Hypothalamus (tissue), 51 donors: ENCODE measurements at places on chromosomes 16 and 17.

DNA sequence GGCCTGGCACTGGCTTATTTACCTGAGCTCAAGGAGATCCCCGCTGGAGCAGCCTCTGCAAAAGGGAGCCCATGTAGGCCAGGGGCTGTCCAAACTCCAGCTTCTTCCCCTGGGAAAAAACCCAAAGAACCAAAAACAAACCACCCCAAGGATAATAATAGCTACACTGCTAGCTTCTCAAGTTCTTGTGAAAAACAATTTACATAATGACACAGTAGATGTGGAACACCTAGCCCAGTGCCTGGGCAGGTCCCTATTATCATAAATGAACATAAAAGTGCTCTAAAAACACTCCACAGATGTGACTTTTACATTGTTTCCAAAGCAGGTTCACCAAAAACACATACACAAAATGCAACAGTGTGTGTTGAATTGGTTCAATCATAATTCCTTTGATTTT, 27.3 kb downstream of the CENPV start:
- DNase-seq: no peak

GRCh38 chr17:12085076-12085949, 64.6 kb downstream of the MAP2K4 start:
- no peak for DNase-seq

DNA sequence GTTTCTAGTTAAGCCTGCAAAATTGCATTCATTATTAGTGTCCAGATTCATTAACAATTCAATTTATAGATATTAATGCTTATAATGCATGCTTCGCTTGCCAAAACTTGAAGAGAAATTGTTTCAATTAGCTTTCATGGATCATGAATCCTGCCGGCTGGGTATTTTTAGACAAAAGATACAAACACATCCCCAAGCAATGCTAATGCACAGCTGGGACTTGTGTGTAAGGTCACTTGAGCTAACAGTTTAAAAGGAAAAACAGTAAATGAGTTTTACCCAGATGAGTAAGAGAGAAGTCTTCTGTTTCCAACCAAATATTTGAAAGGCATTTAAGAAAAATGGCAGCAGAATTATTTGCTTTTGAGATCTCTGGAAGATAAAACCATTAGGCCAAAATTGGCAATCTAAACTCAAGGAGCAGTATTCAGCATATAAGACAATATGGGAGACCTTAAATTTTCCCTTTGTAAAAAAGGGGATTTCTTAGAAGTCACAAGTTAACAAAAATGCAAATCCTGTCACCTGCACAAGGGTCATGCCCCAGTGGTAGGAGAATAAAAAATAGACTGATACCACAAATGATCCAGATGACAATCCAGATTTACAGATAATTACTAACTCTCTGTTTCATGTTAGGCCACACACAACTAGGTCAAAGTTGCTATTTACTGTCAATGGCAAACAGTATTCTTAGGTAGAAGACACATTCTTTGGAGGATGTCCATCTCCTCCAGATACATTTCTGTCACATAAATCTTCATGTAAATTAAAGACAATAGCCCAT, 418.4 kb upstream of the PMFBP1 start:
- DNase-seq: no peak

GRCh38 chr16:31215287-31216162, 1.4 kb downstream of the PYDC1 start:
- DNase-seq: no peak

GRCh38 chr16:64830653-64831052, 291.2 kb downstream of the CDH11 start:
- DNase-seq: no peak

DNA sequence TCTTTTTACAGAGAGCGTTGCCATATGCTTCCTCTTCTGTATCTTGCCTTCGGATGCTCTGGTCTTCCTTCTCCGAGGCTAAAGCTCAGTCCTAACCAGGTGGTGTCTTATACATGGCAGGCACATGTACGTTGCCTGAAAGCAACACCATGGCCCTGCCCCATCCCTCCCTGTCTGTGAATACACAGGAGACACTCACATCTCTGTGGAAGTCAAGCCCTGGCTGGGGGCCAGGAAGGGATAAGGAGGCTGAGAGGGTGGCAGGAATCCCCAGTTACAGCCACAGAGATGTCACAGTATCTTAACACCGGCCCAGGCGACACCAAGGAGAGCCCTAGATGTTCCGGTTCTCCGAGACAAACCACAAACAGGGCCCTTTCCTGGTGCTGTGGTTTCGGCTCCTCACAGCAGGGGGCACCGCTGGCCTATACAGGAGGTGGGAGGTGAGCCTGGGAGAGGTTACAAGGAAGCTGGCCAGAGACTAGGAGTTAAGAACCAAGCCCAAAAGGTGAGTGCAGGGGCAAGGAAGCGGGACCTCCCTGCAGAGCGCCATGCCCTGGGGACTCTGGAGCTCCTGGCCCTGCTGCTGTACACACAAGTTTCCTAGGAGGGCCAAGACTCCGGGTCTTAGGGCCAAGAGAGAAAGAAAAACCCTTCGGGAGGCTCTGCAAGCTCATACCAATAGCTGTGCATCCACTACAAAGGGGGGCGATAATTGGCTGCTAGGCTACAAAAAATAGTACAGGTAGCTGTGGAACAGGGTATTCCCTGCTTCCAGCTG, 41.7 kb downstream of the SRL start:
- peak; percentile 33 for DNase-seq
